ENCODE measurements at places on chromosomes 1 and 21.

- DNase-seq, result no peak
Observed at GRCh38 chr21:37829447-37829846, 86.8 kb downstream of the KCNJ6 start.

- DNase-seq, result no peak
Observed at GRCh38 chr1:235822685-235823084, 44.0 kb downstream of the LYST start.

GRCh38 chr1:247115545-247115944 is 11.4 kb upstream of the ZNF669 start:
- DNase-seq, result no peak

- DNase-seq, result no peak
Observed at GRCh38 chr1:107536266-107536665, 395.4 kb downstream of the NTNG1 start.

GRCh38 chr1:206468571-206468970 is 1.7 kb upstream of the IKBKE start:
- no peak for DNase-seq

DNA sequence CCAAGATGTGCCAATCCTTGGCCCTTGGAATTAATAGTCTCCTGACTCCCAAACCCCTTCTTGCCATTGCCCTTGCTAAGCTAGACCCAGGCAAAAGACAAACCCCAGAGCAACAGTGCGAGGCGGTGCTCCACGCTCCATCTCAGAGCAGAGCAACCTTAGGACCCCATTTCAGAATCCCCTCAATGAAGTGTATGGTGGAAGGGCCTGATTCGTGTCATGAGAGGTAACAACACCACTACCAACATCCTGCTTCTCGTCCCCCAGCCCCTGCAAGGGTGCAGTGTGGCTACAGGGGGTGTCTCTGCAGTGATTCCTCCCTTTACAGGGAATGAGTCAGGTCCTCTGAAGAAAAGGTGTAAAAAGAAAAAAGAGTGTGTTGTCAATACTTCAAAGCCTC is 103.9 kb upstream of the IRF2BP2 start:
- no peak for DNase-seq

GRCh38 chr1:202821467-202821866 is 10.7 kb downstream of the PCAT6 start:
- DNase-seq, result no peak

GRCh38 chr1:157153746-157154145 is 15.6 kb upstream of the ETV3 start:
- no peak for DNase-seq

- no peak for DNase-seq
Observed at GRCh38 chr1:203269654-203270020, 35.7 kb upstream of the BTG2 start.

GRCh38 chr1:9558946-9559545 is 19.8 kb downstream of the SLC25A33 start:
- no peak for DNase-seq

GRCh38 chr1:229896861-229897260 is 170.2 kb upstream of the GALNT2 start:
- DNase-seq, result no peak

GRCh38 chr1:247387565-247387964 is 28.4 kb upstream of the NLRP3 start:
- DNase-seq, result no peak

DNA sequence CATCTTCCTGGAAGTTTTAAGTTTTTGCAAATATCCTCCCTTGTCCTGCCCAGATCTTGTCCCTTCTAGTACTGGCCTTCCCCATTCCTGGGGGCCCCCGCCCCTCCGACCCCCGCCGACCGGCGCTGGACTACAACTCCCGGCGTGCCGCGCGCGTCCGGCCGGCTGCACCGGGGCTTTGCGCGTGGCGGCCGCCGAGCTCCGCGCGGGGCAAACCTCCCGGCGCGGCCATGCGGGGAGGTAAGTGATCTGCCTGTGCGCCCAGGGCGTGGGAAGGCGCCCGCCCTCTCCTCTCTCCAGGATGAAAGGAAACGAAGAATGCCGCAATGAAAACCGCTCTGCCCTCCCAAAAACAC is 3.2 kb upstream of the SAMD13 start:
- DNase-seq, result peak; percentile 22

DNA sequence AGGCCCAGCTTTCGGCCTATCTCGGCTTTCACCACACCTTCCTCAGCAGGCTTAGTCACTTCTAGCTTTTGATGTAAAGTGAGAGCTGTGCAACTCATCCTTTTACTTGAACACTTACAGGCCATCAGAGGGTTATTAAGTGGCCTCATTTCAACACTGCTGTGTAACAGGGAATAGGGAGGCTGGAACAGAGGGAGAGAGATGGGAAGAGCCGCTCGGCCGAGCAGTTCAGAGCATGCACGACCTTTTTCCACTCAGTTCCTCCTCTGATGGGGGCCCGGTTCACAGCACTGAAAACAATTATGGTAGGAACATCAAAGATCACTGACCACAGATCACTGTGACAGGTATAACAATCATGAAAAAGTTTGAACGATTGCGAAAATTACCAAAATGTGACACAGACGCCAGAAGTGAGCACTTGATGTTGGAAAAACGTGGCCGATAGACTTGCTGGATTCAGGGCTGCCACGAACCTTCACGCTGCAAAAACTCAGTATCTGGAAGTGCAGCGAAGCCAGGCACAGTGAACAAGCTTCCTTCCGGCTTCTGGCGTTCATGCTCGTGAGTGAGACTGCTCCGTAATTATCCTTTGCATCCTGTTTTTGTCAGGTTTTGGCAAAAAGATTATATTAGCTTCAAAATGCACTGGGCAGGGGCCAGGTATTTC is 28.6 kb downstream of the AGPAT3 start:
- no peak for DNase-seq

GRCh38 chr1:151816548-151817352 is 11.5 kb upstream of the LINGO4 start:
- DNase-seq, result no peak

GRCh38 chr1:233613252-233614172 is at the start of gene KCNK1:
TSS of gene KCNK1 (plus strand) at chr1:233614106. CDS start at chr1:233614172, 66 bp downstream.
- no peak for DNase-seq

DNA sequence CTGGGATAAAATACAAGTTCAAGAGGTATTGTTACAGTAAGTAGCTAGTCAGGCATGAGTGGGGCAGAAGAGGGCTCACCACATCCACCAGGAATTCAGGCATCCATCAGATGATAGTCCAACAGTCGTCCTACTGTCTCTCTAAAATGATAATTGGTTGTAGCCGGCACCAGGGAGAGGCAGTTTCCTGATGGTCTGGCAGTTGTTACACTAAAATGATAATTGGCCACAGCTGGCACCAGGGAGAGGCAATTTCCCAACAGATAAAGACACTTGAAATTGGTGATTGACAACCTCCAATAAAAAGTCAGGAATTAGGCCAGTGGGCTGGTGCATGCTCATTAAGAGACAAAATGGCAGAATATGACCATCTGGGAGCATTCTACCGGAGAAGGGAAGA is 545.8 kb downstream of the AMY1C start:
- DNase-seq, result no peak

DNA sequence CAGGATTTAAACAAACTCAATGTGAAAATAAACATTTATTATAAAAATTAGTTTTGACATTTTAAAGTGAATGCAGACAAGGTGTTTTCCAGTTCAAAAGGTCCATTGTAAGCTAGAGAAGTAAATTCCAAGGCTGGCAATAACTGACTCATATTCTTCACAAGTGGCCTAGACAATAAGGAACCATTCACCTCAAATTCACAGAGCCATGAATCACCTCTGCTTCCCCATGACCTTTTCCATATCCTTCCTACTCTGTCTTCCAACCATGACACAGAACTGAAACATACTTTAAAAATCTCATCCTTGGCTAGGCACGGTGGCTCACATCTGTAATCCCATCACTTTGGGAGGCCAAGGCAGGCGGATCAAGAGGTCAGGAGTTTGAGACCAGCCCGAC is 24.8 kb downstream of the F11R start:
- DNase-seq, result no peak

GRCh38 chr1:89037186-89037585 is 14.5 kb upstream of the GBP3 start:
- DNase-seq, result no peak

GRCh38 chr1:212539737-212540430 is 68.7 kb upstream of the ATF3 start:
- no peak for DNase-seq

DNA sequence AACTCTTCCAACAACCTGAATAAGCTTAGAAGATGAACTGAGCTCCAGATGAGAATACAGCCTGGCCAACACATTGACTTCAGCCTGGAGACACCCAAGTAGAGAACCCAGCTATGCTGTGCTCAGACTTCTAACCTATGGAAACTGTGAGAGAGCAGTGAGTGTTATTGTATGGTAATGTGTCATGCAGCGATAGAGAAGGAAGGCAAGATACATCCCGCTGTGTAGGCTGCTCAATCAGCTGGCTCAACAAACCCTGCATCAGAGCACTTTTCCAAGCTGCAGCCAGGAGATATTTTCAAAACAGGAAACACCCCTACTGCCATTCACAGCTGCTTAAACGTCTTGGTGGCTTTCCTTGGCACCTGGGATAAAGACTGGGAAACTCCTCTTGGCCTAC is 321.3 kb downstream of the SIPA1L2 start:
- DNase-seq, result no peak

GRCh38 chr21:22796147-22796546 is 1797.9 kb downstream of the NCAM2 start:
- no peak for DNase-seq

- no peak for DNase-seq
Observed at GRCh38 chr1:205954819-205955404, 11.7 kb upstream of the SLC26A9 start.

DNA sequence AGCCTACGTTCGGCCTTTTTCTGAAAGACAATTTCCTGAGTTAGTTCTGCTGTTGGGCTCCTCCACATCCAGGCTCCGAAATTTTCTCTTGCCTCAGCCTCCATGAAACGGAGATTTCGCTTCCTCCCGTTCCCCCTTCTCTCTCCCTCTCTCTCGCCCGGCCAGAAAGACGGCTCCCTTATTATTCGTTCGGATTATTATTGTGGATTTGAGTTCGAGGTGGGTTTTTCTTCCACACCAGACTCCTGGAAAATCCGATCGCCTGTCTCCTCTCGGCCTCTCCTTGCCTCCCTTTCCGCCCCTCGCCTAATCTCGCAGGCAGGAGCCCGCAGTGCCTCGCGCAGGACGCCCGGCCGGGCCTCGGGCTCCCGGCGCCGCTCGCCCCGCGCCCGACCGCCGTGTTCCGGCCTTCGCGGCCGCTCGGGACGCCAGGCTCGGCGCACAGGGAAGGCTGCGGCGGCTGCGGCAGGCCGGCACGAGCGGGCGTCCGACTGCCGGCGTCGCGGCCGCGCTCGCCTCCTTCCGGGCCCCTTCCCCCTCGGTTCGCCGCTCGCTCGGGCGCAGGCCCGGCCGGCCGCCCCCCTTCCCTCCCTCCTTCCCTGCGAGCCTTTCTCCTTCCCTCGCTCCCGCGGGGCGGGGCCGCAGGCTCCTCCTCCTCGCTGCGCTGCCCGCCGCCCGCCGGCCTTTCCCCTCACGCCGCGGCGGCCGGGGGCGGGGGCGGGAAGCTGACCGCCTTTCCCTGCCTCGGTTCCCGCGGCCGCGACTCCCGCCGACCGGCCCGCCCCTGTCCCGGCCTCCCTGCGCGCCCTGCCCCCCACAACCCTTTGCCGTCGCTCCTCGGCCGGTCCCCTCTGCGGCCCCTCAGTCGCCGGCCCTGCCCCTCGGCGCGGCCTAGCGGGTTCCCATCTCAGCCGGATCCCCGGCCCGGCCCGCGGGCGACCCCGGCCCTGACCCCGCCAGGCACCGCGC is at the start of gene ARHGEF11:
ARHGEF11 (minus strand) TSS at position 493 of the 969 bp plus-strand sequence. CDS start 1,412 bp downstream, outside the sequence.
- no peak for DNase-seq

DNA sequence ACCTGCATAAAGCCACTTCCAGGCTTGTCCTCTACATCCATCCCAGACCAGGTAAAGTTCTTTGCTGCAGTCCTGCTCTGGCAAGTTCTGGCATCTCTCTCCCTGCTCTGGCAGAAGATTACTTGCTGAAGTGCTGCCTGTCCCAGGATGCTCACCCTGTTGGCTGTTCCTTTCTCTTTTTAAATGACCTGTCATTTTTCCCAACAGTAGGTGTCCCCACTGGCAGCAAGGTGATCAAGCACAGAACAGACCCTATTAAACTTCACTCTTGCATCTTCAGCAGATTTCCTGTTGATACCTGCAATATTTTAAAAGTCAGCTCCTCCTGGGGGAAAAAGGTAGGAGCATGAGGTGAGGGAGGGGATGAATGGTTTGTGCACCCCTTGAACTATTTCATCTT is 332.6 kb downstream of the PBX1 start:
- DNase-seq, result no peak

DNA sequence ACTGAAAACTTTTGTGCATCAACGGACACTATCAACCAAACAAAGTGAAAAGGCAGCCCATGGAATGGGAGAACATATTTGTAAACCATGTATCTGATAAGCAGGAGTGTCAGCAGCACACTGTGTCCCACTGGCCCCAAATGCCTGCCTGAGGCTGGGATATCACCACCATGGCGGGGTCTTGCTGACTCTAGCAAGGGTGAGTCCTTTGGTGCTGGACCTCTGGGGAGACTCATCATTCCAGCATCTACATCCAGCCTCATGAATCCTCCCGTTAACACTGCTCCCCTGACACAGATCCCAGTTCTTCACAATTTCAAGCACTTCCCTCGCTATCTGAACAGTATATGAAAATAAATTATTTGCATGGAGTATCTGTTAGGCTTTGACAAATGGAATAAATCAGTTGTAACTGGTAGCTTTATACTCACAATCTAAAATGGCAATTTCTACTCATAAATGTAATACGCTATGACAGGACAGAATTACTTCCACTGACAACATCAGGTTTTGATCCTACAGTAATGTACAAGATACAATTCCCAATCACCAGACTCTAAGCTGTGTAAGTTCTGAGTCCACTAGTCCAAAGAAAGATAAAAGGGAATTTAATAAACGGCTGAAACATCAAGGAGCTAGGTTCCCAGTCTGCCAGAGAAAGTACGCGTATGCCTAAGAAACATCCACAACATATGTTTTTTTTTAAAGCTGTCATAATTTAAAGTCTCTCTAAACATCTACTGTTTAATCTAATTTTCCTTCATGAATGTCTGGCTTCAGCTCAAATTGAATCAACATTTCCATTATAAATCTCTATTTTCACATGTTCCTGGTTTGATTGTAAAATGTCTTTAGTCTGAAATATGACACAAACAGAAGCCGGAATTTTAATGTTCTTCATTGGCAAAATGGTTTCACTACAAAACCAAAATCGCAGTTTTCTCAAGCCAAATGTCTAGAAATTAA is 95.1 kb downstream of the SIPA1L2 start:
- DNase-seq, result no peak

Data from activated T-helper 1 cell treated with Interleukin-2 at 50 U/mL for 16 hours (primary cell).